ENCODE measurements at places on chromosomes 13 and 19.

GRCh38 chr13:89828506-89828905, 1519.0 kb upstream of the MIR17HG start:
- DNase-seq, result no peak

GRCh38 chr19:41194157-41194552, 1.1 kb downstream of the CYP2S1 start:
- DNase-seq, result no peak

DNA sequence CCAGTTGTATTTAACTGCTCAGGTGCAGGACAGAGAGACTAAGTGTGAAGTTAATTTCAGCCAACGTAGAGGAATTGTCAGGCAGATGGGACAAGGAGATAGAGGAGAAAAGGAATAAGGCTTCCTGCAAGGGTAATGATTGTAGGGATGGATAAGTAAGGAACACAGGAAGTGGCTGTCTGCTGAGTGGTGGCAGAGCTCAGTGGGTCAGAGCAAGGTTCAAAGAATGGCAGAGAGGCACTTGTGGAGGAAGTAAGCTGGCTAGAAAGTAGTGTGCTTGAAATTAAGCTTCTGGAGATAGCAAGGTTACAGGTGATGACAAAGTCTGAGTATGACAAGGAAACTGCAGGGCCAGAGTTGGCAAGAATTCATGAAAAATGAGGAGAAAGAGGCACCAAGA, 47.9 kb downstream of the USPL1 start:
- no peak for DNase-seq

GRCh38 chr13:90797335-90797734, 550.2 kb upstream of the MIR17HG start:
- DNase-seq, result no peak

DNA sequence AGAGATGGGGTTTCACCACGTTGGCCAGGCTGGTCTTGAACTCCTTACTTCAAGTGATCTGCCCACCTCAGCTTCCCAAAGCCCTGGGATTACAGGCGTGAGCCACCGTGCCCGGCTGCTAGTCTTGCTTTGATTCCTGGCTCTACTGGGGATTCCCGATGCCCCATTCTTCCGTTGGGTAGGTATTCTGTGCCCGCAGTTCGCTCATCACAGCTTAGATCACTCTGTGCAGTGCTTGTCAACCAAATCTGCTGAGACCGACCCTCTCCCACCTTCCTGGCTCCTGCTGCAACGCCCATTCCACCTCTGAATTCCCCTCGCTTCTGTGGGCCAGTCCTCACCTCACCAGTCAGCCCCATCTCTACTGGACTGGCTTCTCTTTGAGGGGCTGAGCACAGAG, 4.6 kb upstream of the ZNF414 start:
- no peak for DNase-seq

GRCh38 chr13:33015791-33016323, 366 bp upstream of the KL start:
- no peak for DNase-seq

DNA sequence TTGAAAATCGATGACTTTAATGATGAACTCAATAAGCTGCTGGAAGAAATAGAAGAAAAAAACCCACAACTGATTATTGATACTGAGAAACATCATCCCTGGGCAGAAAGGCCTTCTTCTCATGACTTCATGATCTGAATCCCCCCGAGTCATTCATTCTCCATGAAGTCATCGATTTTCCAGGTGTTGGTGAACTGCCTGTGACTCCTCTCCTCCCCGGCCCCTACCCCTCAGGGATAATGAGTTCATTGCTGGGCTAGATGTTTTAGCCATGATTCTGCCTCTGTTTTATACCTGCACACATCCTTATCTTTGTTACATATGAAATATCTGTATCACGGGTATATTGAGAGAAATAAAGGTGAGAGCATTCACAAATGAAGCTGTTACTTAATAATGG, 34.6 kb downstream of the NLRP2 start:
- DNase-seq, result no peak

DNA sequence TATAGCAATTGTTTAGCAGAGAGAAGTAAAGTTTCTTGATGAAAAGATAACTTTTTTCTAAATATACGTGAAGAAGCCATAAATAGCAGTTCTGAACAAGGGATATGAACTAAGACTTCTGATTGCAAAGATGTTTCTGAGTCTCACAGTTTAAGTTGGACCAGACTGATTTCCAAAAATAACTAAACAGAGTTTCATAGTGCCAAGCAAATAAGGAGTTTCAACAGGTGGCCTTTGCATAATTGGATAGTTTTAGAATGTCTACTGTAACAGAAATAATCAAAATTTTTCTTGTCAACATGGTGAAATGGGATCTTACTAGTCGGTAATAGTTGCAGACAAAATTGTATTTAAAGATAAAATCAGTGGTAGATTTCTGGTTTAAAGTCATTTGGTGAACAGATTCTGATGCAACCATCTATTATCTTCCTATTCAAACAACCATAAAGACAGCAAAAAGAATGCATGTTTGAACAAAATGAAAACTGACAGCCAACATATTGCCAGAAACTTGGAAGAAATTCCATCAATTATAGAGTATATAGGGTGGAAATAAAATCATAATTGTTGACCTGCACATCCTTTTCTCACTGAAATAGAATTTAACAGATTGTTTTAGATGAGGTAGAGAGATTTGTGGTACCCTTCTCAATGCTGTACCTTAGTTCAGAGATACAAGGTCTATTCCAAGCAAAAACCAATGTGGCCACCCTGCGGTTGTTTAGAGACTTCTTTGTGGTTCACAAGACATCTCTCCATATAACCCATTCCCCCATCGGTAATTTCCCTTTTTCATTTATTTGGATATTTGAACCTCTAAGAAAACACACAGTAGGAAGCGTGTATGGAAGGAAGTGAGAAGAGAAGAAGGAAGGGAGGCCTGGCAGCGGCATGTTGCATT, 275.3 kb downstream of the COG6 start:
- no peak for DNase-seq

- DNase-seq, result no peak
These were observed 12.4 kb upstream of the GJA3 start for GRCh38 chr13:20173116-20173746.

- no peak for DNase-seq
These were observed 70.3 kb downstream of the DHRS12 start for GRCh38 chr13:51733374-51734298.

- DNase-seq, result no peak
These were observed 58.3 kb upstream of the ZNF507 start for GRCh38 chr19:32287086-32287485.

DNA sequence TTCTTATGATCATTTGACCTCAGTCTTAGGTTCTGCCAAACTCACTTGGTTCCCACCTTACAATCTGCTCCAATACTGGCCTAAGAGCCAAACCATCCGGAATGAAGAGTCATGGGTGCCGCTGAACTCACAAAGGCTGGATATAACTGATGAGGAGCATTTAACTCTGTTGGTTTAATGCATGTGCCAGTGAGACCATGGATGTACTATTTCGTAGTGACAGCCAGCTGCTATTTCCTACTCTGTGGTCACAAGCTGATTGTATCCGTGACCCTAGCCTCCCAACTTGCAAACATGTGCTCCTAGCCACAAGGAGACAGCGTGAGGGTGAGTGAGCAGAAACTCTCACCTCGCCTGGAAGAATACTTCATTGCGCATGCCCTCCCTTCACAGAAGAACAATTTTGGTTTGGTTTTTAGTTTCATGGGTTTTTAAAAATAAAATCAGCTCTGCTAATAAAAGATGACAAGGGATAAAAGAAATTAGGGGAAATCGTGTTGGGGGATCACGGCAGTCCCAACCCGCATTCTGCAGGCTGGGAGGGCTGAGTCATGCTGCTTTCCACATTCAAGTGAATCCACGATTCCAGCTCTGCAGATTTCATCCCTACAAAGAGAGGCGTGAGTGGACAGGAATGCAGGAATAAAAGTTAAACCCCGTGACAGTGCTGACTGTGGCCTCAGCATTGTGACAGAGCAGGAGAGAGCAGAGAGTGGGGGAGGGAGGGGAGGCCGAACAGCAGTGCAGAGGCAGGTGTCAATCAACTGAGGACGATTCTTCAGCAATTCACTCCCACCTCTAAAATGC, 66.8 kb upstream of the RAP2A start:
- no peak for DNase-seq

DNA sequence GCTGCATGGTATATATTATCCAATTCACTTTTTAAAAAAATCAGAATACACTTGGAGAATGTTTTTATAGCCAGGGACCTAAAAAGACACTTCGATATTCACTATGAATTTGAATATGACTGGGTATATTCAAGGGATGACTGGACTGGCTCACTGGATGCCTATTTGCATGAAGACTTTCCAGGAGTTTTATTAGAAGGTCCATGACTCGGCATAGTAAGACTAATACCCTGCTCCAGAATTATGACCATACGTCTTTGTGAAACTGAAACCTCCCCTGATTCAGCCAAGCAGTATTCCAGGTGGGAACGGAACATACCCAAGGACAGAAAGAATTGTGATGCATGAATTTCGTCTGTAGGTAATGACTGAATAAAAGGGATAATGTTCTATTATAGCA, 3.9 kb upstream of the FAM216B start:
- DNase-seq, result no peak

DNA sequence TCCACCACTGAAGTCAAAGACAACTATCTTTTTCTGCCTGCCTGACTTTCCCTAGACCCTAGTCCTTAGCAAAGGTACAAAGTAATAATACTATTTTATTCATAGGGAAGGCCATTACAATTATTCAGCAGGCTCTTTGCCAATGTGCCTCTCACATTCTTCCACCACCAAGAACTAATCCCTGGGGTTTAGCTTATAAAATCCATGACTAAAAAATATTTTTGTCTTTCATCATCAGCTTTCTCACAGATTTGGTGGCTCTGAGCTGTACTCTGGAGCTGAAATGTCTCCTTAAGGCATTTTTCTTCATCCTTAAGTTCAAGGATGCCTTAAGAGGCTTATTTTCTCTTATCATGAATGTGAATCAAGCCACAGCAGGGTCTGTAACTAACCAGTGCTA, 96.1 kb downstream of the OXGR1 start:
- no peak for DNase-seq

DNA sequence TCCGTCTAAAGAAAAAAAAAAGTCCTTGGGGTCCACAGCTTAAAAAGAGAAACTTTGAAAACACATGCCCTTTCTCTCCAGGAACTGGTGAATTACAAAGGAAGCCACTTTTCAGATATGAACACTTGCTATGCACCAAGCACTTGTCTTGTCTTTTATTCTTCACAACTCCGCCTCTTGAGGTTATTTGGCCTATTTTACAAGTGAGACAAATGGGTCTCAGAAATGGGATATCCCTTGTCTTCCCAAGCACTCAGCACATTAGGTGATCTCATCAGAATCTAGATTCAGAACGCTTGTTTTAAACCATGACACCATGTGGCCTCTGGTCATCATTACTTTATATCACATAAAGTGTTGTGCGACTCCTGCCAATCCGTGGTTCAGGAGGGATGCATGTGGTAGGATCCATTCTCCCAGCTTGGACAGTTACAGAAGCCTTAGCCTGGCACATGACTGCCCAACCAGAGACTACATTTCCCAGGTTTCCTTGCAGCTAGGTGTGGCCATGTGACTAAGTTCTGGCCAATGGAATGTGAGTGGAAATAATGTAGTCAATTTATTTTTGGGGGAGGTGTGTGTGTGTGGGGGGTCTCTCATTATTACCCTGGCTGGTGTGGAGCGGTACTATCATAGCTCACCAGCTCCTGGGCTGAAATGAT, 13.9 kb downstream of the TSKS start:
- no peak for DNase-seq

DNA sequence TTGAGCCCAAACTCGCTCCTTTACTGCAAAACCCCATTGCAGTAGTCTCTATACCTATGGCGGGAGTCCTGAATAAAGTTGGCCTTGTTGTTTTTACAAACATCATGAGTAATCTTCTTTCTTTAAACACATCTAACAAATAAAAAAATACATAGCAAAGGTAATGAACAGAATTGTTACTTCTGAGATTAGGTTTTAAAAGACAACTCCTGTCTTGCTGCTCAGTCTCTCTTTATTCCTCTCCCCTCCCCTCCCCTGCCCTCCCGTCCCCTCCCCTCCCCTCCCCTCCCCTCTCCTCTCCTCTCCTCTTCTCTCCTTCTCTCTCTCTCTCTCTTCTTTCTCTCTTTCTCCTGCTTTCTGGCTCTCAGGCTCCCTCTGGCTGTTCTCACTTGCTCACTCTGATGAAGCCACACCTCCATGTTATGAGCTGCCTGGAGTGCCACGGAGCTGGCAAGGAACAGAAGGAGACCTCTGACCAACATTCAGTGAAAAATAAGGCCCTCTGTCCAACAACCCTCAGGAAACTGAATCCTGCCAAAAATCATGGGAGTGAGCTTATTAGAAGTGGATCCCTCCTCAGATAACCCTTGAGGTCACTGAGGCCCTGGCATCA, 300.7 kb upstream of the MIR17HG start:
- no peak for DNase-seq
